ENCODE measurements at places on chromosomes 6 and 20.
A peak's percentile ranks its signal among the peaks of the same experiment; 100 is the strongest.

DNA sequence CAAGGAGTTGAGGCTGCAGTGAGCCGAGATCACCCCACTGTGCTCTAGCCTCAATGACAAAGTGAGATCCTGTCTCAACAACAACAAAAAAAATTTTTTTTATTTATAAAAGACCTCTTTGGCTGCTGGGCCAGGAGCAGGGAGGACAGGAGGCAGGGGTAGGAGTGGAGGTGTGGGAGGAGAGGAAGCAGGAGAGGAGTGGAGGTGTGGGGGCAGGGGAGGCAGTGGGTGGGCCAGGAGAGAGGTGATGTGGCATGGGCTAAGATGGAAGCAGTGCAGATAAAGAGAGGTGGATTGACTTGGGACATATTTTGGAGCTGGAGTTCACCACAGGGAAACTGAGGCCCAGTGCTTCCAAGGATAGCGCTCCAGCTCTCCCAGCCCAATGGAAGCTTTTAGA is 13.4 kb upstream of the CSNK2A1 start:
- DNase-seq, result no peak

DNA sequence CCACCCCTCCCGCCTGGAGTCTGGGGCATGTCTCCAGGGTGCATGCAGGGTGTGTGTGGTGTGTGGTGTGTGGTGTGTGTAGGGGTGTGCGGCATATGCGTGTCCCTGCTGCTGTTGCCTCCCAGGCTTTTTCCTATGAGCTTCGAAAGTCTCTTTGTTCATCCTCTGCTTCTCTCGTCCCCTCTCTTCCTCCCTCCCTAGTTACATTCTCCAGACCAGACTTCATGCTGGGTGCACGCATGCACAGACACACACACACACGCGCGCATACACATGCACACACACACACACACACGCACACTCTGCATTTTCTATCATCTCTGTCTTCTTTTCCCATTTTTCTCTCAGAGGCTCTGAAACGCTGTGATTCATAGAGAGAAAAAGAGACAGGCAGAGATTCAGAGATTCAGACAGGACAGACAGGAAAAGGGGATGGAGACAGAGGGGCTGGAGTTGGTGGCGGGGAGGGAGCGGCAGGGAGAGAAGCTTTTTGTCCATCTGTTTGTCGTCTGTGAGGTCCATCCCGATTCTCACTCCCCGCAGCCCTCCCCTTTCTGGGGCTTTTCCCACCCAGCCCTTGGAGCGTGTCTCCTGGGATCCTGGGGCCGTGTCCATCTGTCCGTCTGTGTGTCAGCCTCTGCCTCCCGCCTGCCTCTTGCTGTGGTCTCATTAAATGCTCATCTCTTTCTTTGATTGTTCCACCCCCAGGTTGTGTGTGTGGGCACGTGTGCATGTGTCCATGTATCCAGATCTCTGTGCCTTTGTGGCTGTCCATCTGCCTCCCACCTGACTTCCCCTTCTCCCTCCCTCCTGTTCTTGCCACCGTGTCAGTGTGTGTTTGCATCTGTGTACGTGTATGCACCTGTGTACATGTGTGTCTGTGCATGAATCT is 62.6 kb downstream of the SRC start:
- DNase-seq, result no peak

- DNase-seq, result no peak
Measured at GRCh38 chr20:44018259-44018941, 103.7 kb downstream of the TOX2 start.

DNA sequence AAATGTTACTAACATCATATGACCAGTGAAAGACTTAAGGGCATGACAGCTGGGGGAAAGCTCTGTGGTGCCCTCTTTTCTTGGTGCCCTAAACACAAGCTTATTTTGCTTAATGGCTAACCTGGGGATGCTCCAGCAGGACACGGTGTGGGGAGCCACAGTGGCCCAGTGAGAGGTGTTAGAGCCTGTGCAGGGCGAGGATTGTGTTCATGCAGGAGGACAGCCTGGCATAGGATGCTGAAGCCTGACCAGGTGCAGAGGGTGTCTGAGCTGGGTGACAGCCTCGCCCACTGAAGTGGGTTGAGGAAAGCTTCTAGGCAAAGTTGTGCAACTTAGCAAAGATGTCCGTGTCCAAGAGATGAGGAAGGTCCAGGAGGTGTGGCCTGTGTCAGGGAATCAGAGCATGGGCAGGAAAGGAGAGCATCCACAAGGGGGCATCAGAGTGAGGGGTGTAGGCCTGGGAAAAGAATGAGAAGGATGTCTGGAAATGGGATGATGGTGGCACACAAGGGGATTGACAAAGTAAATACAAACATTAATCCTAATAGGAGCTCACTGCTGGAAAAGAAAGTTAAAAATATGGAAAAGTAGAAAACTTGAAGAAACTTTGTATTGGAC is 33.9 kb downstream of the SLC17A4 start:
- DNase-seq, result peak; percentile 71

DNA sequence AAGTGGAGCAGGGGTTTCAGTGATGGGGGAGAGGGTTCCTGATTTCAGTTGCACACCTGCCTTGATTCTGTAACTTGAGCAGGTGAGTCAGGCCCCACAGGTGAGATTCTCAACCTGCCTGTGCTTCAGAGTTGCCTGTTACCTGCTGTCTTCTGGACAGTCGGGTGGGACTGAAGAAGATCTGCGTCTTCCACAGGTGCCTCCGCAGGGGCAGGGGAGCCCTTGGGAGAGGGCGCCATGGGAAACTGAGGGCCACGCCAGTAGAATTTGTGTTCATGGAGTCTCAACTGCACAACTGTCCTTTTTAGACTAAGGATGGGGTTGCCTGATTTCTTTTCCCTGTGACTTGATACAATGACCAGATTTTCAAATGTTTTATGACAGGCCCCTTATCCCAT is 5.2 kb downstream of the UNC93A start:
- DNase-seq, result no peak

DNA sequence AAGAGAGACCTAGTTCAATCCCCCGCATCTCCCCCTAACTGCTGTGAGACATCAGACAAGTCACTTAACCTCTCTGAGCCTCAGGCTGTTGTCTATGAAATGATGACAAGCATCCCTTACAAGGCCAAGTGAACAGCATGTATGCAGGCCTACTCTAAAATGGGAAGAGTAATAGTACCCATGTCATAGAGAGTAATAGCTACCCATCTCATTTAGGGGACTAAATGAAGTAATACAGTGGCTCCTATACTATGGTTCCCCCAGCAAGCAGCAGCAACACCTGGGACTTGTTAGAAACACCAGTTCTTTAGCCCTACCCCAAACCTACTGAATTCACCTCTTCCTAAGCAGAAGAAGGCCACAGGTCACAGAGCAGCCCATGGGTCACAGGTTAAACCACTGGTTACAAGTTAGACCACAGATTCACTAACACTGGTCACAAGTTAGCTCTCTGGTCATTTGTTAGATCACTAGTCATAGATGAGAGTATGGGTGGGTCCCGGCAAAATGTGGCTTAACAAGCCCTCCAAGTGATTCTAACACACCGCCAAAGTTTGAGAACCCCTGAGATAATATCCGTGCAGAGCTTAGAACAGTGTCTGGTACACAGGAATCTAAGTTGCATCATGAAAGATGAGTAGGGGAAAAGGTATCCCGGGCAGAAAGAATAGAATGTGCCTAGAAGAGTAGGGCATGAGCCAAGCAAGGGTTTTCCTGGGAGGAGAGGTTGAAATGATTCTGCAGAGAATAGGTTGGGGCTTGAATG is 1.4 kb downstream of the DEFB124 start:
- no peak for DNase-seq

GRCh38 chr6:144159223-144159622 is 8.9 kb downstream of the STX11 start:
- peak; percentile 63 for DNase-seq

GRCh38 chr20:62489186-62489931 is 13.6 kb upstream of the GATA5 start:
- DNase-seq, result no peak

DNA sequence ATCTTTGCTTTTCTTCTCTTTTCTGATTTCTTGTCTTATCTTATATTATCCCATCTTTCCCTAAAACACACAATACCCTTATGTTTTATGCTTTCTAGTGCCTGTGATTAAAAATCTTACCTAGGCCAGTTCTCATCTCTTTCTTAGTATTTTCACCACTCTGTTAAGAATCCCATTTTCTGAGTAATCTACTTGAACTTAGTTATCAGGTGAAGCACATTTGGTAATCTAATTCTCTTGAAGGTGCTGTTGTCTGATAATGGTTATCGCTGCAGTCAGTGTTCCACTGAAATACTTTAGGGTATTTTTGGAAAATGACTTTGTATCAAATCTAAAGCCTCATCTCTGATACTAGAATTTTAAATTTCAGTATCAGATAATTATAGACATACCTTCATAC is 192.5 kb upstream of the MAN1A1 start:
- DNase-seq, result no peak
